Kidney epithelial cell (primary cell): ENCODE measurements at places on chromosomes 2 and 18. TPM values are rescaled to one million over a fixed set of nuclear protein-coding genes. Genes with fewer than 3 reads are reported as not detected.

- DNase-seq: no peak
Measured at GRCh38 chr2:95348609-95349567, 51.7 kb downstream of the KCNIP3 start.

GRCh38 chr2:176001281-176001915, 669 bp downstream of the LNPK start:
- no peak for DNase-seq

DNA sequence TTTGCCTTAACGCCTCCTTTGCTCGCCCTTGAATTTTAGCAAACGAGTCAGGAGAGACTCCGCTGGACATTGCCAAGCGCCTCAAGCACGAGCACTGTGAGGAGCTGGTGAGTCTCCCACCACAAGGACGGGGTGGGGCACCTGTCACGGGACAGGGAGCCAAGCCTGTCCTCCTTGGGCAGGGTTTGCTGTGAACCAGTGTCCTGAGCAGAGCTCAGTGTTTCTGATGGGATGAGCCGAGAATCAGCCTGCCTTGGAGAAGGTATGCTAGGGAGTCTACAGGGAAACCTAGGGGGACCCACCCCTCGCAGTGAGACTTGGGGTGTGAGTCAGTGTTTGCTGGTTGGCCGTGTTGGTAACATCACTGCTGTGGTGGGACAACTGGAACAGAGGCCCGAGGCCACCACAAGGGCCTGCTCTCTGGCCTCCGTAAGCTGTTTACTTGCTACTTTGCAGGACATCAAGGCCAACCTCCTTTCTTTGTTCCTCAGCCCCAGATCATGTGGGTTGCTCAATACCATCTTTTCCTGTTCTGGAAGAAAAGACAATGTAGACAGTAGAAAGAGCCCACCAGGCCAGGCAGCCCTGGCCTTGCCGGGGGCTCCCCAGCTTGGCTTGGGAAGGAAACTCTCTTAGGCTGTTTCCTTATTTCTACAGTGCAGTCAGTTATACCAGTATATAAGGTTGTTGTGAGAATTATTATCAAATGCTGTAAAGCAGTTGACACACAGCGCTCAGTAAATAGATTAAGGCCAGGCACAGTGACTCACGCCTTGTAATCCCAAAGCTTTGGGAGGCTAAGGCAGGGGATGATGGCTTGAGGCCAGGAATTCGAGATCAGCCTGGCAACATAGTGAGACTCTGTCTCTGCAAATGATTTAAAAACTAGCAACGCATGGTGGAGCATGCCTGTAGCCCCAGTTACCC, 42.4 kb downstream of the ITGB1BP1 start:
- no peak for DNase-seq

DNA sequence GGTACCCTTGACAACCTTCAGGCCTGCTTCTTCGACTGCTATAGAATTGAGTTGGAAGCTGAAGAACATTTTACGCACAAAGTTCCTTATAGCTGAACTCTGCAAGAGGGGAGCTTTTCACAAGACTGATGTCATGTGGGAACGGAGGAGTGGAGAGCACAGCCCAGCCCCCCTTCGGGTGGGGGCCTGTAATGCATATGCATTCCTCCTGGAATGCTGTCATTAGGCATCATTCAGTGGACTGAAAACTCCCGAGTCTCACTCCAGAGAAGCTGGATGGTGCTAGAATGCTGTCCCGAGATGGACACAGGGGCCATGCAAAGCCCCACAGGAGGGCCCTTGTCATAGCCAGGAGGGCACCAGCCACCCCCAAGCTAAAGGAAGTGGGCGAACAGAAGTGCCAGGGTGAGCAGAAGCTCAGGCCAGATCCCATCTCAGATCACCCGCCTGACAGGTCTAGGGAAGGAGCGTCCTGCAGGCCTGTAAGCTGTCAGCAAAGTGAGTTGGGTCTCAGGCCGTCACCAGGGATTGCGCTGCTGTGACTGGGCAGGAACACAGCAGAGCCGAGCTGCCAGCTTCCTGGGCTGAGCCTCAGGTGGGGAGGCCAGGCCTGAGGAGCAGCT, 43.8 kb upstream of the RBM44 start:
- DNase-seq: no peak

- DNase-seq: no peak
Measured at GRCh38 chr2:222982909-222983265, 69.1 kb upstream of the KCNE4 start.

DNA sequence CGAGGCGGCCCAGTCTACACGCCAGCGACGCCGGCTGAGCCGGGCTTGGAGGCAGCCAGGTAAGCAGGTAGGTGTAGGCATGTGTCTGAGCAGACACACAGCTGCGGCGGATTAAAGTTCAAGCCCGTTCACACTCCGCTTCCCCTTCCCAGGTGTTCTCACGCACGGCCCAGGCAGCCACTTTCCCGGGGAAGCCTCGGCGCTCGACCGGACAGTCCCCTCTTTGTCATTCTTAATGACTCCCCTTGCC, 367 bp downstream of the TGFA start:
- DNase-seq: no peak

GRCh38 chr18:7871560-7872456, 304.7 kb downstream of the PTPRM start:
- DNase-seq: no peak

ICOS gene
- total RNA-seq: not detected in 2 replicates

PAX3 gene
- not detected in 2 replicates for total RNA-seq

TUBA4B gene
- total RNA-seq: not detected in 2 replicates

OR6B2 gene
- not detected in 2 replicates for total RNA-seq

HRH4 gene
- 0.07 TPM in 1 of 2 replicates, not detected in the other for total RNA-seq

SMYD5 gene
- 30.2 and 33.6 TPM in 2 replicates for total RNA-seq

MC5R gene
- not detected in 2 replicates for total RNA-seq

DSC3 gene
- total RNA-seq: 3.3 and 3.4 TPM in 2 replicates
